ENCODE measurements at places on chromosomes 1 and 21.

GRCh38 chr1:245683676-245684075 lies 528.9 kb downstream of the KIF26B start:
- no peak for DNase-seq

- no peak for DNase-seq
Observed at GRCh38 chr1:93817819-93818569, 61.0 kb downstream of the DNTTIP2 start.

GRCh38 chr1:231334079-231334666 lies 3.5 kb downstream of the EXOC8 start:
- no peak for DNase-seq

DNA sequence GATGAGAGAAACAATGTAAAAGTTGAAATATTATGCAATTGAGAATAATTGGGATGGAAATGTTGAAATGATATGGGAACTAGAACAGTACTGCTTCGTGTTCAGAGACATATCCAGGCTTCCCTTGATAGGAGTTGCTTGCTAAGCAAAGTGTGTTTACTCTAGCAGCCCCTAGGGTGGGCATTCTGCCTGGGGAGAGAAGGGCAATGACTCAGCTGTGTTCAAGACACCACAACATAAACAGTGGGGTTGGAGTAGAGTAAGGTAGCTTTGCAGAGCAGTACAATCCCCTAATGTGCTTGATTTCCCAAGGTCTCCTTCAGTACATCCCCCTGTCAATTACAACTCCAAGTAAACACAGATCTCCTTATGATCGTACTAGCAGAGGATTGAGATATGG lies 4.8 kb upstream of the PCNX2 start:
- no peak for DNase-seq

DNA sequence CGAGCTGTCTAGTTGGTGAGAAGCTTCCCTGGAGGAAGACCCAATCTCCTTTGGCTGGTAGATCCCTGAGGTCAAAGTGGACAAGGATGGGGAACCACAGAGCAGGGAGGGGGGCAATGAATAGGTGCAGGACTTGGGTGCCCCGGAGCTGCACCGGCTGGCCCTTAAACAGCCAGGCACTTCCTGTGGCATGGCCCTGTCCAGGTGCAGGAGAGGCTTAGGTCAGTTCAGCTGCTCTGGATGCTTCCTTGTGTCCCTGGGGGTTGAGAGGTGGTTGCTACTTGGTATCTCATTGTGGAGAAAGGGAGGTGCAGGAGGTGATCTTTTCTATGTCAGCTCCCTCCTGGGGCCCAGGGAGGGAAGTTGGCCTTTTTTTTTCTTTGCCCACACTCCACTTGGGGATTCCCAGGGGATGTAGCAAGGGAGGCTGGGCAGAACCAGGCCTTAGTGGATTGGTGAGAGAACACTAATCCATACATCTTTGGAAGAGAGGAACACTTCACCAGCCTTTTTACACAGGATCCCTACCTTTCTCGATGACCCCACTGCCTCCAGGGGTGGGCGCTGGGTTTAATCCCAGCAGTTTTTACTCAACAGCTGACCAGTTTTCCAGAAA lies 1.2 kb upstream of the ST3GAL3 start:
- DNase-seq, result no peak

All from SW480 (cell line).